ENCODE measurements at places on chromosomes 6 and 20. TPM values are rescaled to one million over a fixed set of nuclear protein-coding genes. Genes with fewer than 3 reads are reported as not detected.

The DUSP15 gene
- 7.1 TPM for total RNA-seq

GRCh38 chr6:124490122-124490521 is 472.1 kb upstream of the RNF217 start:
- no peak for DNase-seq

GRCh38 chr6:20117474-20117873 is 94.8 kb downstream of the MBOAT1 start:
- no peak for DNase-seq

DNA sequence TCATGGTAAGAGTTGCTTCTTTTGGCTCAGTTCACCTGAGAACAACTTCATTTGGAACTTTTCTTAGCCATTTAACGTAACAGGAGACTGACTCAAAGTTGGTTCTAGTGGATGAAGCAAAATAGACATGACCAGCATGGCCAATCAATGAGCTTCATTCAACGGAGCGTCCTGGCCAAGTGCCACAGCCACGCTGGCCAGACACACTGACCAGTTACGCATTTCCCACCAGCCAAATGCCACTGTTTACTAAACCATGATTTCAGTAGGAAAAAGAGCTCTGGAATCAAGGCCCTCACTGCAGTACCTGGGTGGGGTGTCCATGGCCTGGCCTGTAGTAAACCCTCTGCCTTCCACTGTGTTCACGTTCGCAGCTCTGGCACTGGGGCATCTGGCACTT is 80.4 kb downstream of the POPDC3 start:
- DNase-seq, result no peak

DNA sequence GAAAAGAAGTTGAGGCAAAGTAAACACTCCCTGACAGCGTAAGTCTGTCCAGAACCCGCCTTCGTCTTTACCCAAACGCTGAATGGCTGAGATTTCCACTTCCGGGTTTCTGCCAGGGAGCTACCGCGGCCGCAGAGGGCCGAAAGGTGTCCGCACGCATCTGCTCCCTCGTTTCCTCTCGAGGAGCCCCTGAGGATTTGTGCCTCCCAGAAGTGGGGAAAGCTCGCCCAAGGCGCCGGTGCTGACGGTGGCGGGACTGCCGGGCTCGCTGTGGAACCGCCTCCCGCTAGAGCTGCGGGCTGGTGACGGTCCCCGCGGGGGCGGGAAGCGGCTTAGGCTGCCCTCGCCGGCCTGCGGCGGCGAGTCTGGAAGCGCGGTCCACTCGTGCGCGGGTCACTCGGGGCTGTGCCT is 1760.2 kb upstream of the DEFB115 start:
- peak; percentile 58 for DNase-seq

DNA sequence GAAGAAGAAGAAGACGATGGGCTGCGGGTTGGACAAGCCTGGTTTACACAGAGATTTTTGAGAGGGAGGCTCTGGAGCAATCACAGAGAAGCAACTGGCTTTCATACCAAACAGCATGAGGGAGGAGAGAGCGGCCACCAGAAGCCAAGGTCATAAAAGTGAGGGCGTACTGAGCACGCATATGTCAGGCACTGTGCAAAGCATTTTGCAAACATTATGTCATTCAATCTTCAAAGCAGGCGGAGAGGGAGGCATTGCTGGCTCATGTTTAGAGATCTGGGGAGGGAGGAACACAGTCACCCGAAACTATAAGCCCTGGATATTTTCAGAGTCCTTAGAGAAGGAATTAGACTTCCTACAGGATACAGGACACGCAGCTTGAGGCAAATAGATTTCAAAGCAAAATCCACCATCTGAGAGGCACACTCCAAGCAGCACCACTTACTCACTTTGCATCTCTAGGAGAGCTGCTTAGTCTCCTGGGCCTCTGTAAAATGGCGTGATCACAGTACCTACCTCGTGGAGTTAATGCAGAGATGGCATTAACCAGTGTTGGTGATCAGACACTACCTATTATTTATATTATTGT is 24.6 kb downstream of the RAMACL start:
- DNase-seq, result no peak

DNA sequence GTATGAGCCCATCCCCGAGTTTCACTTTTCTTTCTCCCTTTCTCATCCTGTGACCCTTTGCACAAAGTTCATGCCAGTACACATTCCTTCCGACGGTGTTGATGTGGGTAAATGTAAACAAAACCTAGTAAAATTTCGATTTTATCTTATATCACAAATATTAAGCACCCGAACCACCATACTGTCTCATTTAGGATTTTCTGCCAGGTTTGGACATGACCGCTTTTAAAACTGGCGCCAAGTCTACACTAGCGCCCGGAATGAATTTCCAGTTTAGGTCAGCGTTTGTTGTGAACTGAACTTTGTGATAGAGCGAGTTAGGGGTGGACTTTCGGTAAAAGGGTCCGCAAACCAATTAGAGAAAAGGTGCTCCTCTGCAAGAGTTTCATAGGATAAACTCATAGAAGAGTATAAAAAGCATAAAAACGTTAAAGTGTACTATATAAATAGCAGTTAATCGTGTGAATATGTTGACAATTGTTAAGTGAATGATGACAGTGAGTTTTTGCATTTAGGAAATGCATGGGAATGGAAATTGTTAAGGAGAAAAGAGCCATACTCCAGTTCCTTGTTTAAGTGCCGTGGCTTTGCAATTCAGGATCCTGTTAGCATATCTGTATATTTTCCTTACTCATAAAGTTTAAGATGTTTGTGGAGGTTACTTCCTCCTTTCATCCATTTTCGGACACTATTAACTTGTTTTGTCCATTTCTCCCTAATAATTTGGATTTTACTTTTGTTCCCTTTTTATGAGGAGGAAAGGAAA is 937 bp downstream of the AKAP7 start:
- no peak for DNase-seq

All from right cardiac atrium (tissue), 5 donors.